Heart right ventricle (tissue), 16 donors: ENCODE measurements at places on chromosomes 4 and X. TPM values are rescaled to one million over a fixed set of nuclear protein-coding genes. Genes with fewer than 3 reads are reported as not detected.

H2AZ1 gene
- total RNA-seq = 74.6 TPM

ZNF732 gene
- 0.12 TPM for total RNA-seq

NRK gene
- 2.6 TPM for total RNA-seq

MTMR8 gene
- total RNA-seq = 0.99 TPM

SMPX gene
- 756 TPM for total RNA-seq

DNA sequence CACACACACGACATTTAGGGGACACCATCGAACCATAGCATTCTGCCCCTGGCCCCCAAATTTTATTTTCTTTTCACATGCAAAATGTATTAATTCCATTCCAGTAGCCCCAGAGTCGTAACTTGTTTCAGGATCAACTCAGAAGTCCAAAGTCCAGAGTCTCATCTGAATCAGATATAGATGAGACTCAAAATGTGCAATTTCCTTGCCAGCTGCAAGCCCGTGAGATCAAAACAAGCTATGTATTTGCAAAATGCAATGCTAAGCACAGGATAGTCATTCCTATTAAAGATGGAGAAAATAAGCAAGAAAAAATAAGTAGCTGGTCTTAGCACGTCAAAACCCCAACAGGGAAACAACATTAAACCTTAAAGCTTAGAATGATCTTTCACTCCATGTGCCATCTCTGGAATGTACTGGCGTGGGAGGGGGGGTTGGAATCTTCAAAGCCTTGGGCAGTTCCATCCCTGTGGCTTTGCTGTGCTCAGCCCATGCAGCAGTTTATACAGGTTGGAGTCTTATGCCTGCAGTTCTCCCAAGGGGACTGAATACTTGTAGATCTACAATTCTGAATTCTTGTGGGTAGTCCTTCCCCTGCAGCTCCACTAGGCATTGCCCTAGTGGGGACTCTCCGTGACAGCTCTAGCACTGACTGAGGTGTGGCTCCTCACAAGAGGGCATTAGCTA, 47.7 kb upstream of the SYTL5 start:
- no peak for DNase-seq

DNA sequence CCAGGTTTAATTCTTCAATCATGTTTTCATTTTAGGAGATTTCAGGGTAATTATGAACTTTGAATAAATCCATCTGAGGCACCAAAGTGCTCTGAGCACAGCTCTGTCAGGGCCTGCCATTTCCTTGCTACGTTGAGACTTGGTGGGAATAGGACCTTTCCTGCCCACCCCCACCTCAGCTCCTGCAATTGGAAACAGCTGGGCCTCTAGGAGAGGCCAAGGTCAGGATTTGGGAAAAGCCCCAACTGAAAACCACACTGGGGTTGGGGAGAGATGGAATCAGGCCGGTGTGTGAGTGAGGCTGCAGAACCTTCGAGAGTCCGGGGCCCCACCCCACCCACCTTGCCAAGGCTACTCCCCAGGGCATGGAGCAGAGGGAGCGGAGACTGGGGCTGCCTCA, 212.7 kb upstream of the BCOR start:
- DNase-seq = no peak

GRCh38 chr4:15021946-15022345, 19.7 kb downstream of the CPEB2 start:
- no peak for DNase-seq

- no peak for DNase-seq
These were observed 177.4 kb upstream of the LEF1 start for GRCh38 chr4:108345862-108346817.

DNA sequence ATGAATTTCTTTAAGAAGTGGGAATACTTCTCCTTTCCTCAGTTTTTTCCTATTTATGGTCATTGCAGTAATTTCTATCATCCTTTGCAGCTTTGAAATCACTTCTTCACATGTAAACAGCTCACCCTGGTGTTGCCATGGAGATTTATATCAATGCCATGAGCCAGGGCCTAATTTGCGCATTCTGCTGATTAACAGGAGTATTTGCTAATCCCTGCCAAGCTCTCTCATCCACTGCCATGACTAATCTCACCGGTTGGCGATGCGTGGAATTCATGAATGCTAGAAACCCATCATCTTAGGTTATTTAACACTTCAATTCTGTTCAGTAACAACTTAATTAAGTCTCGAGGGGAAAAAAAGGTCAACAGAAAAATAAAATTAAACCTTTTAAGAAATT, 11.8 kb upstream of the FGF13 start:
- DNase-seq = no peak

GRCh38 chr4:2024683-2025082, 15.9 kb upstream of the NELFA start:
- no peak for DNase-seq

DNA sequence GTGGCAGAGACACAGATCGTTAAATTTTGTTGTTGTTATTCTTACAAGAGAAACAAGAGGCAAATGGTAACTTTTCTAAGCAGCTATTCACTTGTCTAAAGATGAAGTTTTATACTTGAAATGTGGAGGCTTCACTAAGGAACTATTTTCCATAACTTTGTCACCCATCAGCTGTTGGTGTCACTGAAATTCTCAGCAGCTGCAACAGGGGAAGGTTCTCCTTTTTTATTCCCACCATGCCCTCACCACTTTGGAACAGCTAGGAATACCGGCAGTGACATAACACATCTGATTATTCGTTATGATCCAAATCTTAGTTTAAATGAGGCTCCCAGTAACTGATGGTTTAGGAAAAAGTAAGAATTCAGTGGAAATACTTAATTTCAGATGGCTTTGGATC, 147.0 kb upstream of the LEF1 start:
- DNase-seq = no peak

- no peak for DNase-seq
These were observed 689.0 kb downstream of the ADGRL3 start for GRCh38 chr4:61889117-61889516.

DNA sequence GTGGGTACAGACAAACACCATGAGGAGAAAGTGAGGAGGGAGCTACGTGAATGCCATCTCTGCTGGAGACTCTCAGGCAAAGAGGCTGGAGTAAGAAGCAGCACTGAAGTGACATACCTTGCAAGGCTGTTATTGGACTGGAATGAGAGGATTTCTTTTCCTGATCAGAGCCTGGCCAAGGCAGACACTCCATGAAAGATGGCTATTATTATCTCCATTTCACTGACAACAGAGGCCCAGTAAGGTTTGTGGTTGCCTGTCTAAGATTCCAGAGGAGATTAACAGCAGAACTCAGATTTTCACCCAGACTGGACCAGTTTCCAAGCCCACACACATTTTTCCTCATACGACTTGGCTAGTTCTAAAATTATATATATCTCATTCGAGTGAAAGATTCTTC, 162.0 kb upstream of the EOLA2 start:
- no peak for DNase-seq

DNA sequence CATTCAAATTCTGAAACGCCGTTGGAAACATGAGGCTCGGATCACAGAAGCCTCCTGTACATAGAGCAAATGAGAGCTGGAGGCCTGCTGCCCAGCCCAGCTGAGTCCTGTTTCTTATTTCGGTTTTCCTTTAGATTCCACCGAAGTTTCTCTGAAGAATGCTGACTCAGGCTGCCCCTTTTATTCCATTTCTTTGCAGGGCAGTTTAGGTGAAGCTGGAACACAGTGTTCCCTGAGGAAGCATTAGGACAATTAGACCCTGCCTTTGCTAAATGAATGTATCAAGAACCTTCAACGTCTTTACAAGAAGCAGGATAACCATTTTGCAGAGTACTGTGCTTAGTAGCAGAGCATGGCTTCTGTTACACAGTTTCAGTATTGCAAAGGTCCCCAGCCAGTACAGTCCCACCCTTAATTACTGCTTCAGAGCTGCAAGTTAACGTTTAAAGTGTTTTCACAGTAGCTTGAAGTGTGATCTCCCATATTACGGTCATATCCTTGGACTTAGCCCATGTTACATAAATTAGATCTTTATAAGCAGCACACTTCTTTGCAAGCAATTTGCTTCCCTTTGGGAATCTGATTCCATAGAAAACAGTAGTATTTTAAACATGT, 117.0 kb downstream of the TBL1X start:
- no peak for DNase-seq

GRCh38 chr4:2642968-2643367, 106.5 kb downstream of the FAM193A start:
- no peak for DNase-seq

GRCh38 chrX:7134981-7135380, 12.5 kb upstream of the STS start:
- no peak for DNase-seq

- DNase-seq = no peak
These were observed 130.3 kb downstream of the DIPK2B start for GRCh38 chrX:45070116-45071007.

GRCh38 chrX:110293658-110294057, 24.2 kb downstream of the AMMECR1 start:
- DNase-seq = no peak

- no peak for DNase-seq
These were observed 39.4 kb downstream of the AR start for GRCh38 chrX:67583171-67583570.

- DNase-seq = no peak
These were observed 4.5 kb downstream of the GLRA2 start for GRCh38 chrX:14533867-14534266.

GRCh38 chr4:8164687-8165086, 6.1 kb upstream of the ABLIM2 start:
- DNase-seq = no peak

DNA sequence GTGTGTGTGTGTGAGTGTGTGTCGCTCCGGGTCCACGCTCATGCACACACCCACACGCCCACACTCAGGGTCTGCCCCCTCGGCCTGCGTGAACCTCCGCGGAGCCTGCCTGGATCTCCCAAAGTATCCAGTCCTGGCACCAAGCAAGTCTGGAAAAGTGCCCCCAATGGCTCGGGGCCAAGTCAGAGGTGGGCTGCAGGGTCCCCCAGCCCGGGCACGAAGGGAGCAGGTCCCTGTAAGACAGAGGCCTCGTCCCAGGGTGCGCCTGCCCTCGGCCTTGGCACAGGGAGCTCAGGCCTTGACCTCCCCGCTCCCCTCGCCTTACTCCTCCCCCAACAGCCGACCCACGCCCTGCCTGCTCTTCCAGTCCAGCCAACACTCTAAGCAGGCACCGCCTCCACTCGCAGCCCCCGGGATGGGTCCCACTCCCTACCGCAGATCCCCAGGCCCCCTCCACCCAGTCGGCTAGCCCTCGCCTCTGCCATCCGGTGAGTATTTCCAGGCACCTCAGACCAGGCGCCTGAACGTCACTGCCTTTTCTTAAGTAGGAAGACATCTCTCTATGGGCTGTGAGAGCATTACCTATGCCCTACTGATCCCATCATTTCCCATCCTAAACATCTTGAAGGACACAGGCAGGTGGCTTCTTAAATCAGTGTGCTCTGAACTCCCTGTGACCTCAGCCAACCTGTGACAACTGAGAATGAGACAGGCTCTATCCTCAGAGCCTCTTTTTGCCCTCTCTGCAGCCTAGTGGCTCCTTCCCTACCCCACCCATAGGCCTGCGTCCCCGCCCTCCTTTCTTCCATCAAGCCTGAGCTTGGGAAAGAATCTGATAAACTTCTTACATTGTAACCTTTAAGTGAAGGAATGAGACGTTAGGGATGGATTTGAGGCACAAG, 704 bp downstream of the FAM114A1 start:
- peak; percentile 44 for DNase-seq

DNA sequence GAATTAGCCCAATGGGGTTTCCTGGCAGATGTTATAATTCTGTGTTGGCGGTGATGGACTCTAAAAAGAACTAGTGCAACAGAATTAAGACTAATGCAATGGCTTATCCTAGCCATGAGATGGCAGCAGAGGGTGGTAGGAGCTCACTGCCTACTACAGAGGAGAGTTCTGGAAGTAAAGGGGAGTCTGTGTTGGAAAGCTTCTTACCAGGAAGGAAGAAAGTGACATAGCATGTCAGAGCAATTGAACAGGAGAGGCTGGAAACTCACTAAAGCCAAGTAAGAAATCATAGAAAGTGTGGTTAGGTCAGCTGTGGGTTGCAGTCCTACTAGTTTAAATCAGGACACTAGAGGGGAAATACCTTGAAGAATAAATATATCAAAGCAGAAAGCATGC, 6.3 kb upstream of the TRPC5OS start:
- DNase-seq = no peak

- DNase-seq = no peak
These were observed 1282.3 kb upstream of the TENM3 start for GRCh38 chr4:180960743-180961401.

DNA sequence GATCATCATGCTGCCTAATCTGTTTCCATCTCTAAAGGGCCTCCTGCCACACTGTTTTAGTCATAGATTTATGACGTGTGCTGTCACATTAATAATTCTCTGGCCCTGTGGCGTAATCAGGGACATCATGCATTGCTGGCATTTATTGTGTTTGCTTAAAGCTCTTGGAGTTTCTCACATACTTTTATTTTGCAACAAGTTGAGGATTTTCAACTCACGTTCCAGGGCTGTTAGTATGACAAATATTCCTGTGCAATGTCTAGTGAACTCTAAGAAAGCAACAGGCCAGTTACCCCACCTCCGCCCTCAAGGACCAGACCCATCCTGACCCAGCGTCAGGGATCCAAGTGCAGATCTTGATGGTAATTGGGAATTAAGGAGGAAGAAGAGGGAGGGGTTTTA, 7.8 kb upstream of the PIGA start:
- no peak for DNase-seq

GRCh38 chr4:184362396-184362795, 112.0 kb downstream of the IRF2 start:
- no peak for DNase-seq
